ENCODE measurements at places on chromosomes 1 and 21. TPM values are rescaled to one million over a fixed set of nuclear protein-coding genes. Genes with fewer than 3 reads are reported as not detected.

- no peak for DNase-seq
Observed at GRCh38 chr21:40681164-40681859, 165.6 kb downstream of the DSCAM start.

DNA sequence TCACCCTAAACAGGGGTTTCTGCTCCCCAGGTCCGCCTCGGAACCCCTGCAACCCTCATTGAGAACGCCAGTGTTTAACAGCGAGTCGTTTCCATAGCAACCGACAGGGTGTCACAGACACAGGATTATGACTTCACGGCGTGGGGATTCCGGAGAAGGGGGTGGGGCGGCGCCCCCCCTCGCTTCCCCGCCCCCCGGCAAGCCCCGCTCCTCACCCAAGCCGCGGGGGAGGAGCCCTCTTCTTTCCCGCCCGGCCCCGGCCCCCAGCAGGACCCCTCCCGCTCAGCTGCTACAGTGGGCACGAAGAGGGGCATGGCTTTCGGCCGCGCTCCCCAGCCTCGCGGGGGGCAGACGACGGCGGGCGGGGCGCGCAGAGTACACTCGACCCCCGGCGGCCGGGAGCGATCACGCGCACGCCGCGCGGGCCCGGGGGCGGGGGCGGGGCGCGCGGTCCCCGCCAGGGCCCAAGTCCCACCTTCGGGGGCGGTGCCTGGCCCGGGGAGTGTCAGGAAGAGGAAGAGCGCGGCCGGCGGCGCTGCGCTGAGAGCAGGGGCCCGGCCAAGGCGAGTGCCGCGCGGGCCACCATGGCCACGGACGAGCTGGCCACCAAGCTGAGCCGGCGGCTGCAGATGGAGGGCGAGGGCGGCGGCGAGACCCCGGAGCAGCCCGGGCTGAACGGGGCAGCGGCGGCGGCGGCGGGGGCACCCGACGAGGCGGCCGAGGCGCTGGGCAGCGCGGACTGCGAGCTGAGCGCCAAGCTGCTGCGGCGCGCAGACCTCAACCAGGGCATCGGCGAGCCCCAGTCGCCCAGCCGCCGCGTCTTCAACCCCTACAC is at the start of gene EFHD2:
TSS of gene EFHD2 (plus strand) at position 501 of the 835 bp plus-strand sequence. CDS start at position 585, 84 bp downstream.
- peak; percentile 92 for DNase-seq

GRCh38 chr1:86546787-86547221 is at the start of gene CLCA4:
Gene CLCA4, plus strand, starts transcription at chr1:86547078. Its CDS starts 42 bp downstream, at chr1:86547120.
- no peak for DNase-seq

GRCh38 chr1:68326481-68326880 is 94.2 kb upstream of the WLS start:
- DNase-seq: no peak

- no peak for DNase-seq
Observed at GRCh38 chr21:25733859-25734653, 648 bp downstream of the ATP5PF start.

GRCh38 chr1:155424091-155424490 is 103.4 kb downstream of the RUSC1 start:
- DNase-seq: no peak

DNA sequence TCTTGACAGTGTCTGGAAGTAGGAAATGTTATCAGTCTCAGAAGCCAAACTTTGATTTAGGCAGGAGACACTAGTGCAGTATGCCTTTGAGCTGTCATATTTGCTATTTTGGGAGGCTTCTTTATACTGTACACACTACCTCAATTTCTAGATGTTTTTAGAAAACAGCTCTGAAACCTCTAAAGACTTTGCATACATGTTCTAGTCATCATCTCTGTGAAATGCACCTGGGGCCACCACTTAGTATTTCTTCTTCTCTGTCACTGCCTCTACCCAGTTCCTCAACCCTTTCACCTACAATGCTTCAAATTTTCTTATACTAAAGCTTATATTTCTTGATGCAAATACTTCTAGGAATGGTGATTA is 29.1 kb upstream of the PLA2G4A start:
- DNase-seq: no peak

TFF3 gene
- not detected for total RNA-seq

GRCh38 chr1:44489481-44489880 is 84.4 kb downstream of the RNF220 start:
- DNase-seq: no peak

DNA sequence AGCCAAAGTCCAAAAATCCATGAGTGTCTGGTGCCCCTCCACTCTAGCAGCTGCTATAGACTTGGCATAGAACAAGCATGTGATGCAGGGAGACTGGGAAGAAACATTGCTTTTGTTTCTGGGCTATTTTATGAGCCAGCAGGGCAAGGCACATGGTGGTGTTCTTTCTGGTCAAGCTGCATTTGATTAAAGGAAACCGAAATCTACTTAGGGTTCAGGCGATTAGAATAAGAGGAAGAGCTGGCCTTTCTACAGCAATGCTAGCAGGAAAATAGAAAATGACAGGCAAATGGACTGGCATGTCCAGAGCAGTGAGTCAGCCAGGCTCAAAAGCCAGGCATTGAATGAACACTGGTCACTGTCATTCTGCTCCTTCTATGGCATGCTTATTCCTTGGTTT is 28.5 kb upstream of the ARHGAP29 start:
- no peak for DNase-seq

- DNase-seq: no peak
Observed at GRCh38 chr1:29498126-29499103, 262.1 kb downstream of the PTPRU start.

- no peak for DNase-seq
Observed at GRCh38 chr1:87091425-87091824, 177.0 kb downstream of the HS2ST1 start.

PRDM16 gene
- total RNA-seq: not detected

GLIS1 gene
- not detected for total RNA-seq

GRCh38 chr1:236534151-236534651 is 10.4 kb downstream of the LGALS8 start:
- no peak for DNase-seq

DNA sequence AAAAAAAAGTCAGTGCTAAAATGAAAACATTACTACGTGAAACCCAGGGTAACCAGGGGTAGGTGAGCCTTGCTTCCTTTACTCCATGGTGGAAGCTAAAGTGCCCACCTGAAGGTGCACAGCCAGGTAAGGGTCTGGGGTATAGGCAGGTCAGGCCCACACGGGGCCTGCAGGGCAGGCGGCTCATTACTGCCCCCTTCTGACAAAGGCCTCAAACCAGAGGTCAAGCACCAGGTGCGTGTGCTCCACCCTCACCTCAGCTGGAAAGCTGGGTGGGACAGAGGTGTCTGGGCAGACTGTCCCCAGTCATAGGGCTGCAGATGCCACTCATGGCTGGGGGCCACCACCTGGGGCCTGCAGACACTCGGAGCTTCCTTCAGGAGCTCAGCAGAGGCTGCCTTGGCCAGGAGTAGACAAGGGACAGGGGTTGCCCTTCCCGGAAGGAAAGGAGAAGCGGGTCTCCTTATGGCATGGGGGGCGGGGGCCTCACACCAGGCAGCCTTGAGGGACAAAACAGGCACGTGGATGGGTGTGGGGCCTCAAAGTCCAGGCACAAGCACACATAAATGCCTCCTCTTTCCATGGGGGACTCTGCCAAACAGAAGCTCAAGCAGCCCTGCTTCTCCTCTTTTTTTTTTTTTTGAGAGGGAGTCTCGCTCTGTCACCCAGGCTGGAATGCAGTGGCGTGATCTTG is 36.2 kb downstream of the ACOT7 start:
- no peak for DNase-seq

GRCh38 chr1:245110406-245110805 is 44.4 kb upstream of the KIF26B start:
- no peak for DNase-seq

DNA sequence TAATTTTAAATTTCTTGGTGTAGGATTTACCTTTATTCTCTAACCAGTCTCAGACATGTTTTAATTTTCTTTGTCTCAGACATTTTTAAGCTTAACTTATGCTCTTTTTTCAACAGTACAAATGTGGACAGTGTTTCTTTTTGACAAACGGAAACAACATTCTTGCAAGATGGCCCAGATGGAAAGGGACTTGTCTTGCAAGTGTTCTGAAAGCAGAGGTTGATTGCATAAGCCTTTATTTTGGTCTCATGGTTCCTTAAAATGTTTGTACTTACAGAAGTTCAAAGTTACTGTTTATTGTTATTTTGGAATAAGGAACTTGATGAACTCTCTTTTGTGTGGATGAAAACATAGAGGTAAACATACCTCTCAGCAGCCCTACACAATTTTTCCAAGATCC is 22.9 kb downstream of the SMAP2 start:
- DNase-seq: no peak

COL16A1 gene
- total RNA-seq: 0.92 TPM

GREM2 gene
- total RNA-seq: not detected

CYP4A22 gene
- not detected for total RNA-seq

- DNase-seq: peak; percentile 41
Observed at GRCh38 chr1:230167419-230167852, 100.4 kb downstream of the GALNT2 start.

DNA sequence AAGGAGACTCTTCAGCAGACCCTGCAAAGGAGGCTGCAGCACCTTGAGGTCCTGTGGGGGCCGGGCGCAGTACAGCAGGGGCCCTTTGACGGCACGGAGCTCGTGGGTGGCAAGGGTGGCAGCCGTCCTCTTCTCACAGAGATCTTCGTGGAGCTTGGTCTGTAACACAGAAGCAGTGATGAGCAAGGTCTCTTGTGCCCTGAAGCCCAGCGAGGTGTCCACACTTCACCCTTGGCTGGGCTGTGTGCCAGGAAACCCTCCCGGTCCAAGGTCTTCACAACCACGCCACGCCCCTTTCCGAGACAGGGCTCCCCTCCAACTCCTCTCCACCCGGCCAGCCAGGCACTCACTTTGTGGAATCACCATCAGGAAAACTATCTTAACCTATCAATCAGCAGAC is 11.3 kb downstream of the LRRC47 start:
- no peak for DNase-seq

SLC16A4 gene
- not detected for total RNA-seq

DNA sequence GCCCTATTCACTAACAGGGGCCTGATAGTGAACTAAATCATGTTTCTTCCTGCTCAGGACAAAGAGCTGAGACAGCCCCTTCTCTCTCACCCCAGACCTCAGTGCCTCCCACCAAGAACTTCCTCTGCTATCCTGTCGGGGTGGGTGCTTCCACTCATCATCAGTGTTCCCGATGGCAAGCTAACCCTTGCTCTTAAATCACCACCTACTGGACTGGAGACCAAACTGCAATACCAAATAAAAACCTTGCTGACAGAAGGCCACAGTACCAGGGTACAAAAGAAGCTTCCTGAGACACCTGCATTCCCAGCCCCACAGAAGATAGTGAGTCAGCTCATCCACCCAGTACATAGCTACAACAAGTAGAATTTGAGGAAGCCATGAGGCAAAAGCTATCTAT is 799.5 kb downstream of the LTN1 start:
- DNase-seq: no peak

DNA sequence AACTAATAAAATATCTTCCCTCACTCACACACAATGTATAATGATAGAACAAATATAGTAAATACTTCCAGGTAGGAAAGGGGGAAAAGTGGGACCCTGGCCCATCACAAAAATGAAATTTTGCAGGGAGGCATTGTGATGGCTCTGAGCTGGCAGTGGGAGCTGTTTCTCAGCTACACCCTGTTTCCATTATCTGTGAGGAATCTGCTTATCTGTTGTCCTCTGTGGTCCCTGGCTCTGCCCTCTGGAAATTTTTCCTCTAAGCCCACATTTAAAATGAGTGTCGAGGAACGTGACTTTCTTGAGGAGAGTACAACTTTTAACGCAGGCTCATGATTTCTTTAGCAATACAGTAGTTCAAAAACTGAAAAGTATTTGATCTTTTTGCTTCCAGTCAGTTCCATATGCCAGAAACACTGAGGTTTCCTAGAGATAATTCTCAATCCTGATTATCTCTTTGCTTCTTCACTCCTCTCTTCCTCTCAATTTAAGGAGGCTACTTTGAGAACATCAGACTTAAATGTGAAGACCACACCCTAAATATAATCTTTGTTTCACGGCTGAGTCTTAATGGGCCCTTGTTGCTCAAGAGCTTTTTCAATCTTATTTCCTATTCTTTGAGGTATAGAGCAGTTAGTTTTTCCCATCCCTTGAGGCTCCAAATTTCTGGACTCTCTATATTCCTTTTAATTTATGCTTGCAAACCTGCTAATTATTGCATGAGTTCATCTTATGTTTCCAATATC is 5.0 kb upstream of the EEIG2 start:
- no peak for DNase-seq

DNA sequence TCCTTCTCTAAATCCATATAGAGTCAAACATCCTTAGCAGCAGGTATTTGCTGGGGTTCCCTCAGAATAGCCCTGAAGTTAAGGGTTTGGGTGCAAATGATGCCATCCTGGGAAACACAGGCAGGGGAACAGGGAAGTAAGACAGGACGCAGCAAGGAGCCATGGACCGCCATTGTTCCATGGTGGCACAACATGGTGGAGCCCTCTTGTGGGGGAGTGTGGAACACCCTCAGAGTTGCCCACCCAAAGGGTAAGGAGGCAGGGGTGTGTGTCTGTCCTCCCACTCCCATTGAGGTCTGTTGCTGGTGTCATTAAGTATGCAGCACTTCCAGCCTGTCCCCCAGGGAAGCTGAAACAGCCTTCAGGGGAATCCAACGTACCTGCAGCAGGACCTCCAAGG is 20.4 kb upstream of the RCAN1 start:
- peak; percentile 26 for DNase-seq

DNA sequence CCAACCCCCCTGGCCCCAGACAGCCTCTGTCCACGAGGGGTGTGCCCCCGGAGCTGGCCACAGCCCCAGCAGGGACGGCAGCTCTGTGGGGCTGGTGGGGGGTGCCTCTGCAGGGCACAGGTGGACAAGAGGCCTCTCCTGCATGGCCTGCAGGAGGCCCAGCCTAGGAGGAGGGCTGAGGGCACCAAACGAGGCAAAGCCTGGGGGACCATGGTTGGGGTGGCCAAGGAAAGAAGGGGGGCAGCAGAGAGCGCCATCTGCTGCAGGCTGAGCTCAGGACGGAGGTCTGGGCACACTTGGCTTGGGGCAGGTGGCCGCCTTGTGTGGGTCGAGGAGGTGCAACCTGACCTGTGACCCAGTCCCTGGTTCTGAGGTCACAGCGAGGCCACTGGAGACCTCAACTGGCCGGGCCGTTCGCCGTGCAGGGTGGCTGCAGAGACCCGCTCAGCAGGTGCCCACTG is 27.3 kb downstream of the RRP1 start:
- DNase-seq: no peak

DNA sequence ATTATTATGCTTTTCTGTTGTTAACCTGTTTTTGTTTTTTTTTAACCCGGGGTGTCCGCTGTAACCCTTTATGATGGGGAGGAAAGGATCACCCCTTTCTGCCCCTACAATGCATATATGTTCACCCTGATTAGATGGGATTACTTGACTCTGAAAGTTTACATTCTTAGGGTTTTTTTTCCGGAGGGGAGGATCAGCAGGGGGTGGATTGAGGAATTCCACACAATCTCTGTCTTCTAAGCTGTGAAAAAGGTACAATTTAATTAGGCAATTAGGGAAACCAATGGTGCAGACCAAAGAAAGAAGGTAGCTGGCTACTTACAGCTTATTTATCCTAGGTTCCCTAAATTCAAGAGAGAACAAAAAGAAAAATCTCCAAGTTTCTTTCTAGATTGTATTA is 58.3 kb downstream of the EDEM3 start:
- no peak for DNase-seq

OPTC gene
- total RNA-seq: not detected

Data from CD8-positive, alpha-beta T cell (primary cell).